ENCODE measurements at places on chromosomes 11 and 22.

DNA sequence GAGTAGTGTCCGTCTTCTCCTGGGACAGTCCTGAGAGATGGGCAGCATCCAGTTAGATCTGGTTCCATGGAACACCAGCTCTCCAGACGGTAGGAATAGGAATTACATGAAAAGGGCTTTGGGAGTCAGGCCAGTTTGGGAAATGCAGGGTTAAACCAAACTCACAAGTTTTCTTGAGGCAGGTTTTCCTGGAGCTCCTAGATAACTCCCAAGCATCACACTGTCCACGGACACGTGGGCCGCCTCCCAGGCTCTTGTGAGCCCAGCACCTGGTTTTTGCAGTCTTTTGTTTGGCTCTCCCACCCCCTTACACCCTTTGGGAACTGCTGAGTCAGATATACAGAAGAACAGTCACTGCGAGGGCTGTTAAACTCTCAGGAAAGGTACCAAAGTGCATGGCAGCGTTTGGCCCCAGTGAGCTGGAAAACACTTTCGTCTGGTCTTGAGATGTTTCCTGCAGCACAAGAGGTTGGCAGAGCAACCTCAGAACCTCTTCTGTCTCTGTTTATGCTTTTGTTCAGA is 90.0 kb downstream of the BCR start:
- no peak for DNase-seq

DNA sequence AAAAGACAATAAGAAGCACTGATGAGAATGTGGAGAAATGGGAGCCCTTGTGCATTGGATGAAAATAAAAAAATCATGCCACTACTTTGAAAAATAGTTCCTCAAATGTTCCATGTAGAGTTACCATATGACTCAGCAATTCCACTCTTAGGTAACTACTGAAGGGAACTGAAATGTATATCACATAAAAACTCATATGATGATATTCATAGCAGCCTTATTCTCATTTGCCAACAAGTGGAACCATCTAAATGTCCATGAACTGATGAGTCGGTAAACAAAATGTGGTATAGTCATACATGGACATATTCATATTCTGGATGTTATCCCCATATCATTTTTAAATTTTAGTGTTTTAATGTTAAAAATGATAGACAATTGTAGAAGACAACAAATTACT is 3.5 kb downstream of the KRTAP5-9 start:
- no peak for DNase-seq

GRCh38 chr11:19970944-19971343 is 189.3 kb downstream of the DBX1 start:
- DNase-seq = no peak

DNA sequence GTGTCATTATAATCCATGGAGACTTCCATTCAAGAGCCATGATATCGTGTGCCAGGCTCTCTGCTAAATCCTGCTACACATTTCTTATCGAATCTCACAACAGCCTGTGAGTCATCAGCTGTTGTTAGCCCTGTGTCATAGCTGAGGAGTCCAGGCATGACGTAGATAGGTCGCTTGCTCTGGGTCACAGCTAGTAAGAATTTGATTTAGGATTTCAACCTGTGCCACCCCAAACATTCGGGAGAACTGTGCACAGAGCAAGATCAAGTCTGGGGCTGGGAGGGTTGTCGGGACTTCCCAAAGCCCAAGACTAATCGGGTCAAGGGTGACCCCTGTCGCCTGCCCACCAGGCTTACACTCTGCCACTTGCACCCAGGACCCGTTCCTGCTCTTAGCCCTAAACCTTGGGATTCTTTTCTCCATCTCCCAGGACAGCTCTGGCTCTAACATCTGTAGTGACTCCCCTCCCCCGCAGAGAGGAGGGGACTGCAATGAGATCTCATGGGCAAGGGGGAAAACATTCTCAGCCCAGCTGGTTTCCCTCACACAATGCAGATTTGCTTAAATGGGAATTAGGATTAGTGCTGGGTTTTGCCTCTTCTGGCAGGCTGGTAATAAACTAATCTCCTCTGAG is 34.3 kb downstream of the TSPAN18 start:
- DNase-seq = peak; percentile 58

- DNase-seq = no peak
These were observed 137.2 kb upstream of the MTMR2 start for GRCh38 chr11:96061069-96061468.

GRCh38 chr11:116576526-116576925 is 196.3 kb downstream of the BUD13 start:
- DNase-seq = no peak

DNA sequence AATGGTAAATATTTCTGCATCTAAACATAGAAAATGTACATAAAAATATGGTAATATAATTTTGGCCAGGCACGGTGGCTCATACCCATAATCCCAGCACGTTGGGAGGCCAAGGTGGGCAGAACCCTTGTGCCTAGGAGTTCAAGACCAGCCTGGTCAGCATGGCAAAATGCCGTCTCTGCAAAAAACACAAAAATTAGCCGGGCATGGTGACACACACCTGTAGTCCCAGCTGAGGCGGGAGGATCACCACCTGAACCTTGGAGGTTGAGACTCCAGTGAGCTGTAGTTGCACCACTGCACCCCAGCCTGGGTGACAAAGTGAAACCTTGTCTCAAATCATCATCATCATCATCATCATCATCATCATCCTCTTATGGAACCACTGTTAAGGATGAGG is 230.6 kb upstream of the NCAM1 start:
- no peak for DNase-seq

DNA sequence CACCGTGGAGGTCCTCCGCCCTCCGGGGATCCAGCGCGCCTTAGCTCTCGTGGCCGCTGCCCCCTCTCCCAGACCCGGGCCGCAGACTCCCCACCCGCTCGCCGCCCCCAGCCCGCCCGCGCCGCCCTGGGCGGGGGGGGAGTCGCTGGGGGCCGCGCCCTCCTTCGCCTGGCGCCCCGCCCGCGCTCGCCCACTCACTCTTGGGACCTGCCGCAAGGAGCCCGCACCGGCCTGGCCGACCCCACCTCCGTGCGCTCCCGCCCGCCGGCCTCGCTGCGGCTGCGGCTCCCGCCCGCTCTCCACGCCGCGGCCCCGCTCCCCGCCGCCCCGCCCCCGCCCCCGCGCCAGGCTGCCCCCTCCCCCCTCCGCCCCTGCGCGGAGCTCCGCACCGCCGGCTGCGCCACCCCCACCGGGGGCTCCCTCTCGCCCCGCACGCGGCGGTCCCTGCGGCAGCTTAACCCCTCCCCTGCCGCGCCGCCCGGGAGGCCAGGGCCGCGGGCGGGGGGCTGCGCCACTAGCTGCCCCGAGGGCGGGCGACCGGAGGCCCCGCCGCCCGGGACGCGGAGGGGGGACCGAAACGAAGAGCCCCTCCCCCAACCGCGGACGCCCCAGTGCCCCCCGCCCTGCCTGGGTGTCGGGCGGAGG is 724 bp upstream of the RASGRP2 start:
- DNase-seq = no peak

DNA sequence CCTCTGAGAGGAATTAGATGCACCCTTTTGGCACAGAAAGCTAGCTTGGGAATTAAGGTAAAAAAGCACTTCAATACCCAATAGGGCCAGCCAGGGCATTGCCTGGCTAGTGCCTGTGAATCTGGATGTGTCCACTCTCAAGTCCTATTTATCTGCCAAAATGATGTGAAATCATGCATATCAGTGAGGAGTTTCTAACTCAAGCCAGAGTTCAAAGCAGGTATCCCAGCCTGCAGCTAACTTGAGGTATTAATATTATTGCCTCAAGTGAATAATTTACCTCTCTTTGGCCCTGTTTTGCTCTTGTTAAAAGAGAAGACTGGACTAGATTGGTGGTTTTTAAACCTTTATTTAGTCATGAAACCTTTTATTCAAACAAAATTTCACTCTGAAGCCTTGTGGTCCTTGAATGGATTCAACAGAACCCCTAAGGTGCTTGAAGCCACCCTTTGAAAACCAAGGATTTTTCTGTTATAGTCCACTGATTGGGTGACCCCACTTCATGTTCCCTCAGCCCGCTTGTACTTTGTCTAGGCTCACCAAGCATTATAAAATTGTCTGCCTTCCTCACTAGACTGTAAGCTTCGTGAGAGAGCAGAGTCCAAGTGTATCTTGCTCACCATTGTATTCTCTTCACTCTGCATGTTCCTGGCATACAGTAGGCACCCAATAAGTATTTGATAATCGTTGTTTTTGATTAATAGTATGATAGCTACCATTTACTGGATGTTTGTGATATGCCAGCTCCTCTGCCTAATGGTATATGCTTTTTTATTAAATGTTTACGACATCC is 4.5 kb downstream of the RNF121 start:
- no peak for DNase-seq

- DNase-seq = no peak
These were observed 135.3 kb downstream of the MORC2 start for GRCh38 chr22:30833322-30833721.

DNA sequence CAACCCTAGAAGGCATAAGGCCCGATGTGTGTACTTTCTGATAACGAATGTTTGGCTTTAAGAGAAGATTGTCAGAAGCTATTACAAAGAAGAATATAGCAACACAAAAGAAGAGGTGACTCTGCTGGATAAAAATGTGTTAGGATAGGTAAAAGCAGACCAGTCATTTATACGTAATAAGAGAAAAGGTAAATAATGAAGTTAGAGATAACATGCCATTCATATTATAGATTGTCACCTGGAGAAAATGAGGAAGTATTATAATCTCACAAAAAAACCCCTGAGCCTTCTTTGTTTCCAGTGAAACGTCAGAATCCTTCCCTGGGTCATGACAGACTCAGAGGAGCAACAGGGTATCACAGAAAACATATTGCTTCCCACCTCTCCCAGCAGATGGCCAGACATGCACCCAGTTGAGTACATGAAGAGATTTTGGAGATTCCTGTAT is 36.1 kb downstream of the PPFIA1 start:
- DNase-seq = no peak

DNA sequence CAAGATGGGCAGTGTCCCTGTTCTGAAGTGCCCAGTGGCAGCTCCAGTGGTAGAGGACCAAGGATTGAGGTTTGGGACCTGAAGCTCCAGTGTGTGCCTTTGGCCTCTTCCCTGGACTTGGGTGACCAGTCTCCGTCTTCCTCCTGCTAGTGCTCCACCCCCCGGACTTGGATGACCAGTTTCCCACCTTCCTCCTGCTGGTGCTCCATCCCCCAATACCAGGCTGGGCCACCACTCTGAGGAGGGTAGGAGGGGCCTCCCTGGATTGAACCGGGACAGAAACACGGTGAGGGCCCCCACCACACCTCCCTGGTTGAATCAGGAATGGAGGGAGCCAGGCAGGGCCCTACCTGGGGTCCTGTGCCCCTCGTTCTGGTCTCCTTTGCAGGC is 10.9 kb upstream of the NEAT1 start:
- DNase-seq = no peak

- DNase-seq = no peak
These were observed 113.0 kb downstream of the KCNQ1OT1 start for GRCh38 chr11:2586793-2587131.

DNA sequence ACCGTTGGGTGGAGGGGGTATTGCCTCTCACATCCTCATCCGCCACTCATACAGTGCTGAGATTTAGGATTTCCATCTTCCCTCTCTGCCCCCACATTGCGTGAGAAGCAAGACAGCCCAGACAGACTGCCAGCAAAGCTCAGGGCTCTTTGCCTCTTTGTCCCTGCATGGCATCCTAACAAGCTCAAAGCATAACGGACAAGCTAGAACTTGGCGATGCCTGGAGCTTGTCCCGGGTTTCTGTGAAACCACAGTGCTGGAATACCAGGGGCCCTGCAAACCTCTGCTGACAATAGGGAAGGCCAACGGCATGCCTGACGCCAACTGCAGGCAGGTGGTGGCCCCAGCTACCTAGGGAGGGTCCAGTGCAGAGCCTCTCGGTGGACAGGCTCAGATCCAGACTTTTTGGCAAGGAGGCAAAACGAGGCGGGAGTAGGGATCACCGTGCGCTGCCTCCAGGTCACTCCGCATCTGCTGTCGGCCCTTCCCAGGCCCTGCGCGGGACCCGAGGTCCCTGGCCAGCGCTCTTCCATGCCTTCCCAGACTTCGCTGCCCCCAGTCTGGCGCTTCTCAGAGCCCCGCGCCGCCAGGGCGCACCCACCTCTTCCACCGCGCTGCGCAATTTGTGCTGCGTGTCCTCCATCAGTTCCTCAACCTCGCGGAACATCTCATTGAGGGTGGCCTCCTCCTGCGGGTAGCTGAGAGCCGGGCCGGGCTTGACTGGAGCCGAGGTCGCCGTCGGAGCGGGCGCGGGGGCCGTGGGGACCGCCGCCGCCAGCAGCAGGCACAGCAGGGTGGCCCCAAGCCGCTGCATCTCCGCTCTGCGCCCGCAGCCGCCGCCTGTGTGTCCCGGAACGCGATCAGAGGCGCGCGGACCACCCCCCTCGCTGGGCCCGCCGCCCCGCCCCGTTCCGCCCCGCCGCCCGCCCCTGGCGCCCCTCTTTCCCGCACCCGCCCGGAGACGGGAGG is at the start of gene DKK3:
Gene DKK3, minus strand, starts transcription at position 858 of the 969 bp plus-strand sequence. Its CDS starts 44 bp downstream, at position 814.
- DNase-seq = peak; percentile 63

DNA sequence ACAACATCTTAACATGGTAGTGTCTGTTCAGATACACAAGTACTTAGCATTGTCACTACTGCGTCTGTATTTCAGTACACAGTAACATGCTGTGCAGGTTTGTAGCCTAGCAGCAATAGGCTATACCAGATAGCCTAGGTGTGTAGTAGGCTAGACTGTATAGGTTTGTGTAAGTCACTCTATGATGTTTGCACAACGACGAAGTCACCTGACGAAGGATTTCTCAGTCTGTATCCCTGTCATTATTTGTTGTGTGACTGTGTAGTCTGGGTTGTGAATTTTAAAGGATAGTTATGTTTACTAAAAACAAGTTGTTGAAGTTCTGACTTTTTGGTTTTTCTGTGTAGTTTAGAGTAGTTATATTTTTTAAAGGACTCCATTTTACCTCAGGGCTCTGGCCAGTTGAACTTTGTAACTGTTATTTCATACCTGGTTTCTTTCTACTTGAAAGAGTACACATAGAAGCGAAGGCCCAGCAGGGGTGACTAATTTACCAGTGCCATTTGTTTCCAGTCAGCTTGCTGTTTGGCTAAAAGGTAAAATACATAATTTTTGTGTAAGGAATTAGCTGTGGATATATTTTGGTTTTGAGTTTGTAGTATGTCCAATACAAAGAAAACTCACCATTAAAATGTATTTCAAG is 72.3 kb downstream of the PPP6R3 start:
- no peak for DNase-seq

- DNase-seq = no peak
These were observed 10.6 kb upstream of the PLET1 start for GRCh38 chr11:112271242-112271641.

GRCh38 chr22:43828998-43829782 is 17.1 kb upstream of the EFCAB6 start:
- peak; percentile 24 for DNase-seq

DNA sequence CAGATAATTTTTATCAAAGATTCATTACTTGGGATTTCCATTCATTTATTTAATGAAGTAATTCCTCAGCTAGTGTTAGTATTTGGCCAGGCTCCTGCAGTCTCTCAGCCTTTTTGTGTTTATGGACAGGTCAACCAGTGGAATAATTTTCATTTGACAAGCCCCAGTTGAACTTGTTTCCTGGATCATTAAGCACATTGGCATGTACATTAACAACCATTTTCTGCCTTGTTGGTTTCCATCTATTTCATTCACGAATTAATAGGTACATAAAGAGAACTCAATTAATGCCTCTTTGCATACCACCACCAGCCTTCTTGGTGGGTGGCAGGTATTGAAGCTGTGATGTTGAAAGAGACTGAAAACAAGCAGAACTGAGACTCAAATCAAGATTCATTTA is 745.2 kb downstream of the KCNA4 start:
- DNase-seq = no peak

Measured in right kidney (tissue), 9 donors.